ENCODE measurements at places on chromosomes 1 and 21. TPM values are rescaled to one million over a fixed set of nuclear protein-coding genes. Genes with fewer than 3 reads are reported as not detected.

GRCh38 chr1:219460896-219461815, 151.7 kb downstream of the ZC3H11B start:
- no peak overlapping the region for H3K4me3 ChIP-seq
- H3K36me3 ChIP-seq = no peaks in the 10 kb centered on the region
- no peaks in the 10 kb centered on the region for H3K4me1 ChIP-seq
- DNase-seq = no peak
- no peaks in the 10 kb centered on the region for H3K27me3 ChIP-seq

- no peak for DNase-seq
- no peak overlapping the region for H3K4me3 ChIP-seq
- H3K36me3 ChIP-seq = no peaks in the 10 kb centered on the region
- H3K27me3 ChIP-seq = no peaks in the 10 kb centered on the region
- no peak overlapping the region for H3K27ac ChIP-seq
Observed at GRCh38 chr1:14689996-14690615, 91.6 kb downstream of the KAZN start.

GRCh38 chr1:211830055-211830327, 572 bp downstream of the LPGAT1 start:
- H3K4me1 ChIP-seq = peaks cover 41% of the 10 kb centered on the region
- H3K36me3 ChIP-seq = no peaks in the 10 kb centered on the region
- DNase-seq = no peak
- H3K4me3 ChIP-seq = no peak overlapping the region
- H3K27me3 ChIP-seq = no peaks in the 10 kb centered on the region
- H3K27ac ChIP-seq = peak overlapping the region; percentile 66

GRCh38 chr21:24994717-24995116, 612.6 kb downstream of the MRPL39 start:
- no peak overlapping the region for H3K27ac ChIP-seq
- no peaks in the 10 kb centered on the region for H3K36me3 ChIP-seq
- H3K4me1 ChIP-seq = no peaks in the 10 kb centered on the region

- H3K4me1 ChIP-seq = no peaks in the 10 kb centered on the region
- DNase-seq = no peak
- no peaks in the 10 kb centered on the region for H3K27me3 ChIP-seq
- no peak overlapping the region for H3K4me3 ChIP-seq
- no peaks in the 10 kb centered on the region for H3K36me3 ChIP-seq
- H3K27ac ChIP-seq = no peak overlapping the region
Observed at GRCh38 chr1:50604580-50604979, 181.3 kb upstream of the DMRTA2 start.

DNA sequence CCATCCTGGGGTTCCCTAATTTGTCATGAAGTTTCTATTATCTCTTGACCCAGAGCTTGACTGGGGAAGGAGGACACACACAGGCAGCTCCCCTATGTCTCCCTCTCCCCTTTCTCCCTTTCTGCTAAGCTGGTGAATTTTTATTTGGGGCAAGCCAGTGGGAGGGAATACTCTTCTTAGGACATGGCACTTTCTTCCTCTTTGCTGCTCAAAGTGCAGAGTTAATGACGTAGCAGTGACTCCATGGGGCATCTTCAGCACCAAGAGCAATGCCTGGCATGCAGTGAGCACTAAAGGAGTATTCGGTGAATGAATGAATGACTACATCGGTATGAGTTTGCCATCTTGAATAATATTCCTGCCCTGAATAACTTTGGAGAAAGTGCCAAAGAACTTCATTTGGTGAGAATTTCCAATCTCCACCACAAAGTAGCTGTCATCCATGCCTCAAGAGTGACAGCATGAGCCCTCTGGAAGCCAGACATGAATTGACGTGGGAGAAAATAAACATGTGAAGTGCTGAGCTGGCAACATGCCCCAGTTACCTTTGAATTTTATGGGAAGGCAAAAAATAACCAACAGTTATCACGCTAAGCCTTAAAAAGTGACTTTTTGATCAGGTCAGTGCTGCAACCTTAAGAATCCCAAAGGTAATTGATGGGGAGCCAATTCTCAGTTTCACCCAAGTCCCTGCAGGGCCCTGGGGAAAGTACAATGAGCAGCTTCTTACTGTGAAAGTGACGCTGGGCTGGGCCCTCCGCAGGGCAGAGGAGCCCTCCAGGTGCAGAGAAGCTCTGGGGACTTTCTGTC, 22.1 kb upstream of the ATF3 start:
- H3K36me3 ChIP-seq = no peaks in the 10 kb centered on the region
- H3K4me1 ChIP-seq = no peaks in the 10 kb centered on the region
- H3K4me3 ChIP-seq = no peak overlapping the region
- no peak for DNase-seq
- H3K27me3 ChIP-seq = peaks cover 31% of the 10 kb centered on the region
- H3K27ac ChIP-seq = no peak overlapping the region

DNA sequence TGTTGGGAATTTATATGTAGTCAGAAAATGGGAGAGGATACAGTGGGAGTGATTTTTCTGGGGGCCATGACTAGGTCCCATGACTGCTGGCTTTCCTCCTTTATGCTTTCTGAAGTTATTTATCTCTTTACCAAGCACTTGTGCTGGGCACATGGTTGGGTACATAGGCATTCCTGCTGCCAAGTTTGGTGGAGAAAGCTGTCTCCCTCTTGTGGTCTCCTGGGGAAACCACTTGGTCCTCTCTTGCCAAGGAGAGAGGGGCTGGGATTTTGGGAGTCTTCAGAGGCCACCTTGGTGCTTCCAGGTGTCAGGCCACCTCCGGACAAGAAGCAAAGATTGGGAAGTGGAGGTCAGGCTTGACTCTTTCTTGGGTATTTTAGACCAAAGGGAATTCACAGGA, 120.2 kb upstream of the KCNE2 start:
- no peak overlapping the region for H3K27ac ChIP-seq
- no peaks in the 10 kb centered on the region for H3K27me3 ChIP-seq
- H3K4me3 ChIP-seq = no peak overlapping the region

GRCh38 chr1:212777151-212777550, 14.4 kb downstream of the NSL1 start:
- no peak overlapping the region for H3K27ac ChIP-seq
- no peak overlapping the region for H3K4me3 ChIP-seq
- no peak for DNase-seq
- no peaks in the 10 kb centered on the region for H3K4me1 ChIP-seq

The SH2D2A gene
- total RNA-seq = 163 TPM

The IFNLR1 gene
- 5.4 TPM for total RNA-seq

The AADACL3 gene
- not detected for total RNA-seq

The SMYD3 gene
- 14.5 TPM for total RNA-seq

The SLC66A1 gene
- 8.6 TPM for total RNA-seq

All from CD8-positive, alpha-beta memory T cell (primary cell).